Stimulated activated CD4-positive, alpha-beta T cell treated with anti-CD3 and anti-CD28 coated beads, Interleukin-15, amount 100 ng/mL, for 1 hour (primary cell): ENCODE measurements at places on chromosomes 12 and 14.

DNA sequence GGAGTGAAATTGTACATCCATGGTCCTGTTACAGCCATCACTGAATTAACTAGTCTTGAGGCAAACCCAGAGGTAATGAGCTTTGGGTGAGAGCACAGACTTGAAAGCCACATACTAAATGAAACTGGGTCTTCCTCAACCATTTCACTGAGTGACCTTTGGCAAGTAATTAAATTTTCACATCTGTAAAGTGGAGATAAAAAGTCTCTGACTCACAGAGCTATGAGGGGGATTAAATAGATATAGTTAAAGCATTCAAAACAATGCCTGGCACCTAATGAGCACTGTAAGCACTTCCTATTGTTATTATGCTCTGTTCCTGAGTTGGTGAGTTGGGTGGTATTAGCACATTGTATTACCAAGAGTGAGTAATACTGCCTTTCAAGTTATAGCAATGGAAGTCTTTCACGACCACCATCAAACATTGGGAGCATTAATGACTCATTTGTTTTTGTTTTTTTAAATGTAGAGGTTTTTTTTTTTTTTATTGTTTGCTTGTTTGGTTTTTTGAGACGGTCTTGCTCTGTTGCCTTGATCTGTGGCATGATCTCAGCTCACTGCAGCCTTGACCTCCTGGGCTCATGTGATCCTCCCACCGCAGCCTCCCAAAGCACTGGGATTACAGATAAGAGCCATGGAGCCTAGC is 12.5 kb upstream of the STRN3 start:
- DNase-seq, result no peak

DNA sequence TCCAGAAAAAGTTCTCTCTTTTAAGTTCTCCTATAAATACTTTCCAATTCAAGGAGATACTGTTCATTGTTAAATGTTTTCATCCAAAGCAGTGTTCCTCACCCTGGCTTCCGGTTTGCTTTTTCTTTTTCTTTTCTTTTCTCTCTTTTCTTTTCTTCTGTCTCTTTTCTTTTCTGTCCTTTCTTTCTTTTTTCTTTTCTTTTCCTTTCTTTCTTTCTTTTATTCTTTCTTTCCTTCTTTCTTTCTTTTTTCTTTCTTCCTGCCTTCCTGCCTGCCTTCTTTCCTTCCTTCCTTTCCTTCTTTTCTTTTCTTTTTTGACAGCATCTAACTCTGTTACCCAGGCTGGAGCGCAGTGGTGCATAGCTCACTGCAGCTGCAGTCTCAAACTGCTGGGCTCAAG is 75.8 kb downstream of the PPM1A start:
- DNase-seq, result no peak

GRCh38 chr12:107467716-107468115 is 217.9 kb upstream of the PWP1 start:
- DNase-seq, result no peak

DNA sequence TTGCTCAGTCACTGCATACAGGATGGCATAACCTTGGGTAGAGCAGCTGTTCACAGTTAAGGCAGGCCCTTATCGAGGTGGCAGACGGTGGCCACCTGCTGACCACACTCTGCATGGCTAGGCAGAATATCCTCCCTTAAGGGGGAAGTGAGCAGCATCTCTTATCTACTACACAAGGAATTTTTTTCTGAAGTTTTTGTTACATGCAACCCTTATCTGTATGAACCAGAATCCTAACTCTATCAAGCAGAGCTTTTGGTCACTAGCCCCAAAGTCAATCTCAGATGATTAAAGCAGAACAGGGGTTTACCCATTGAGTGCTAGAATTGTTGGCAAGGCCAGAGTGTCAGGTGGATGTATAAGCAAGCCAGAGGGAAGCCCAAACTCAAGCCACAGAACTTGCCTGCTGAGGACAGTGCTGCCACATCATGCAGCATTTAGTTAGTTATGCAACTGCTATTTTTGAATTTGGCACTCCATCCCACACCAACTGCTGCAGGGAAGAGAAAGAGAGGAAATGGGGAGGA is 192.8 kb downstream of the TBX5 start:
- no peak for DNase-seq

GRCh38 chr12:44846826-44847225 is 29.3 kb downstream of the NELL2 start:
- DNase-seq, result no peak

DNA sequence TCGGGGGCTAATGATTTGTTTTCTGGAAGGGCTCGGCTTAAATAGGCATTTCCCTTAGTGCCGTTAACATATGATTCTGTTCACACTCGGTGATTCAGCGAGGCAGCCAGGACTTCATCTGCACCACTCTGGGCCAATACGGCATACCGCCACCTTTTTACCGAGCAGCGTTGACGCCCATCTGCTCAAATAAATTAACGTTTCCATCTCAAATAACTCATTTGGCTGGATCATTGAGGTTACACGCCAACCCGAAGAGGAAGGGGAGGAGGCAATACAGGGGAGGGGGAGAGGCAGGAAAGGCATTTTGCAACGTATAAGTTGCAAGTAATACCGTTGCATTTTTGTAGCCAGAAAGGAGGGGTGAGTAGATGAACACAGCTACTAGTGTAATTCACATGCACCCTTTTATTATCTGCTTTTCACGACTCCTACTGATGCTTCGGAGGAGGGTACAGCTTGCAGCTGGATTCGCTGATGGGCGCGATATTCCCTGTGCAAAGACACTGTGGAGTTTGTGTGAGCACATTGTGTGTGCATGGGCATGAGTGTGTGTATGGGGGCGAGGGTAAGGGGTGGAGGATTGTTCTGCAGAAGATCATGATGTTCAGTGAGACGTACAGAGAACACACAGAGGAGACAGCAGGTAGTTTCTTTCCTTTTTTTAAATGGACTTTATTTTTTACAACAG is 45.9 kb downstream of the MAP1LC3B2 start:
- no peak for DNase-seq

DNA sequence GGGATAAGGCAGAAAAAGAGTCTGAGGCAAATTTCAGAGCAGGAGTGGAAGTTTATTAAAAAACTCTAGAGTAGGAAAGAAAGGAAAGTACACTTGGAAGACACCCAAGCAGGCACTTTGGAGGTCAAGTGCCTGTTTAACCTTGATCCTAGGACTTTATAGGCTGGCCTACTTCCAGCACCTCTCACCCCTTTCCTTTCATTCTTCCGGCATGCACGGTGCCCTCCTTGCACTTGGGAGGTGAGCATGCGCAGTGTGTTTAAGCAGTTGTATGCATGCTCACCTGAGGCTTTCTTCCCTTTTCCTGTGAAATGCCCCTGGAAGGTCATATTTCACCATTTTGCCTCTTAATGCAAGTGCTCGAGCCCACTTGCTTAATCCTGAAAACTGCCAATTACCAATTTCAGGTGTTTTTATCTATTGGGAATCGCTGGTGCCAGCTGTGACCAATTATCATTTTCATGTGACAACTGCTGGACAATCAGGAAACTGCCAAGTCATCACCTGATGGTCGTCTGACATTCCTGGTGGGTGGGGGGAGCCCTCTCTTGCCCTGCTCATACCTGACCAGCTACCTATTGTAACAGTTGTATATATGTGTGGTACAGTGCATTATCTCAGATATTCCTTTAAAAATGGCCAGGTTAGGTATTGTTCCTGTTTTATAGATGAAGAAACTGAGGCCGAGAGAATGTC is 53.5 kb downstream of the SUDS3 start:
- no peak for DNase-seq

DNA sequence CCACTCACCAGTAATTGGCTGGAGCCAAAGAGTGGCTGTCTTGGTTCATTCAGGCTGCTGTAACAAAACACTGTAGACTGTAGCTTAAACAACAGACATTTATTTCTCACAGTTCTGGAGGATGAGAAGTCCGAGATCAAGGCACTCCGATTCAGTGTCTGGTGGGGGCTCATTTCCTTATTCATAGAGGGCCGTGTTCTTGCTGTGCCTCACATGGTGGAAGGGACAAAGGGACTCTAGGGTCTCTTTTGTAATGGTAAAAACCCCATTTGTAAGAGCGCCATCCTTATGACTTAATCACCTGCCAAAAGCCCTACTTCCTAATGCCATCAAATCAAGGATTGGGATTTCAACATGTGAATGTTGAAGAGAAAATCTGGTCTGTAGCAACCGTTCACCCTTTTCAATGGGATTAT is 34.7 kb upstream of the CDKN3 start:
- DNase-seq, result no peak

DNA sequence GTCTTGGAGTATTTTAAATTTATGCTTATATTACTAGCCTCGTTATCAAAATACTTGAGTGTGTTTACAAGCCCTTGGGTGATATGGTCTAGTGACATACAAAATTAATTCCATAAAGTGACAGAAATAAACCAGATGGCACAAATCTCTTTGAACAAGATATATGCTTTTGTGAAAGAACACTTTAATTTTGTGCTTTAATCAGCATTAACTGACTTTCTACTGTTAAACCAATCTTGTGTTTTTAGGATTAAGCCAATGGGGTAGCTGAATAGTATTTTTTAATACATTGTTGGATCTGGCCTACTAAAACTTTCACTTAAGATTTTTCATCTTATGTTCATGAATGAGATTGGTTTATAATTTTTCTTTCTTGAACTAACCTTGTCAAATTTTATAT is 30.4 kb upstream of the GCH1 start:
- no peak for DNase-seq

- no peak for DNase-seq
Observed at GRCh38 chr12:104555648-104556047, 98.9 kb downstream of the CHST11 start.
